ENCODE measurements at places on chromosomes 4 and X. TPM values are rescaled to one million over a fixed set of nuclear protein-coding genes. Genes with fewer than 3 reads are reported as not detected.

DNA sequence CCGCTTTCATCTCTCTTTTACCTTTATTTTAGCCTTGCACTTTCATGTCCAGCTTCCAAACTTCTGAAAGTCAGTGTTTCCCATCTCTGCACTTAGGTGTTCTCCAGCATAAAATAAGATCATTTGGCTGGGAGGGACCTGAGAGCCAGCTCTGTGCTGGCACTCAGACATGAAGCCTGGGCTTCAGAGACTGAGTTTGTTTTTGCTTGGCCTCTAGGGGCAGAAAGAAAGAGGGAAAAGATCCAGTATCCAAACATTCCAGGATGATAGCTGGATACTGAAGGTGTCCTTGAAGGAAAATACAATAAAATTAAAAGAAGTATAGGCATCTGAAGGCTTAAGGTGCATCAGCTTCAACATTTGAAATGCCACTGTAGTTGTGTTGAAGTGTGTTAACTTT, 202.4 kb upstream of the ZIC3 start:
- DNase-seq, result no peak

DNA sequence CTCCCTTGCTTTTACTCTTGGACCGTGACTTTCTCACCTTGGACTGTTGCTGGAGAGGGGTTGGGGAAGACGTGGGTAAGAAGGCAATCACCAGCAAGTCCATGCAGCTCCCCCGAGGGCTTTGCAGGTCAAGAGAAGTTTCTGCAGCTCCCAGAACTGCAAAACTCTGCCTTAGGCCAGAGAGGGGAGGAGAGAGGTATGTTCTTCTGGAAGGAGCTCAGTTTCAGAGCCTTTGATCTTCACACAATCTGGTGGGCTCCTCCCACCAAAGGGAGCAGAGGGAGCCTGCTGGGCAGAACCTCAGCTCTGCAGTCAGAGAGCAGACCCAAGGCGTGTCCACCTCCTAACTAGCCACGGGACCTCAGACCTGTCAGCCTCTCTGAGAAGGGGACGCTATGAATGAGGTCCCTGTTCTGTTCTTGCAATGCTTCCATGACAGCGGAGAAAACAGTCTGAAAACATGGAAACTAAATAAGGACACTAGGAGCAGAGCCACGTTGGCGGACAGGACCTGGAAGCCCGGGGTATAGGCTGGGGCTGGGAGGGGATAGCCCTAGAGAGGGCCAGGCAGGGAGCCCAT, 92.8 kb downstream of the EVC2 start:
- DNase-seq, result no peak

DNA sequence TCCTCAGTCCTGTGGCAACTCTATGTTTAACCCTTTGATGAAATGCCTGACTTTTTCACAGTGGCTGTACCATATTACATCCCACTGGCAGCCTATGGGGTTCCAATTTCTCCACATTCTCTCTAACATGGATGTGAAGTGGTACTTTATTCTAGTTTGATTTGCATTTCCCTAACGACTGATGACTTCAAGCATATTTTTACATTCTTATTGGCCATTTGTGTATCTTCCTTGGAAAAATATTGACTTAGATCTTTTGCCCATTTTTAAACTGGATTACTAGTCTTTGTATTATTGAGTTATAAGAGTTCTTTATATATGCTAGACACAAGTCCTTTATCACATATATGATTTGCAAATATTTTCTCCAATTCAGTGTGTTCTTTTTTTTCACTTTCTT, 2.1 kb upstream of the RAB39B start:
- DNase-seq, result no peak

DNA sequence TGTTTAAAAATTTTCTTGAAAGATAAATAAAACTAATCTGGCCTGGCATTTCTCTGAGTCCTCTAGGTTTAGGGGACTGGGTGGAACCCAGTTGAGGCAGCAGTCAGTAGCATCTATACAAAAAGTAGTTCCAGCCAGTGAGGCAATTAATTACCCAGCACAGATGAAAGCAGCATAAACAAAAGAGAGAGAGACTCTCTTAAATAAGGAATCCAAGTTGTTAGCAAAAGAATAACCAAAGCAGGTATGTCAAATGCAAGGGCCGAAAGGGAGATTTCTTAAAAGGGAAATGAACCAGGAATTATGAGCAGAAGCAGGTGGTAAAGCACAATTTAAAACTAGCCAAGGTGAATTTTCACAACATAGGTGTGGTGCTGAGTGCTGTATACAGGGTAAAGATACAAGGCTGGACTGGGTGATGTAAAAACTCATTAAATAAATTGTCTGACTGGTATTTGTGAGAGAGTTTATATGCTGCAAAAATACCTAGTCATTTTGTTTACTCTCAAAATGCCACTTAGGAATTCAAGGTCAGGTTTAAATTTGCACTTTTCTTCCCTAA, 94.6 kb upstream of the GALNT7 start:
- DNase-seq, result no peak

GRCh38 chrX:9846631-9847030, 60.4 kb downstream of the SHROOM2 start:
- no peak for DNase-seq

DNA sequence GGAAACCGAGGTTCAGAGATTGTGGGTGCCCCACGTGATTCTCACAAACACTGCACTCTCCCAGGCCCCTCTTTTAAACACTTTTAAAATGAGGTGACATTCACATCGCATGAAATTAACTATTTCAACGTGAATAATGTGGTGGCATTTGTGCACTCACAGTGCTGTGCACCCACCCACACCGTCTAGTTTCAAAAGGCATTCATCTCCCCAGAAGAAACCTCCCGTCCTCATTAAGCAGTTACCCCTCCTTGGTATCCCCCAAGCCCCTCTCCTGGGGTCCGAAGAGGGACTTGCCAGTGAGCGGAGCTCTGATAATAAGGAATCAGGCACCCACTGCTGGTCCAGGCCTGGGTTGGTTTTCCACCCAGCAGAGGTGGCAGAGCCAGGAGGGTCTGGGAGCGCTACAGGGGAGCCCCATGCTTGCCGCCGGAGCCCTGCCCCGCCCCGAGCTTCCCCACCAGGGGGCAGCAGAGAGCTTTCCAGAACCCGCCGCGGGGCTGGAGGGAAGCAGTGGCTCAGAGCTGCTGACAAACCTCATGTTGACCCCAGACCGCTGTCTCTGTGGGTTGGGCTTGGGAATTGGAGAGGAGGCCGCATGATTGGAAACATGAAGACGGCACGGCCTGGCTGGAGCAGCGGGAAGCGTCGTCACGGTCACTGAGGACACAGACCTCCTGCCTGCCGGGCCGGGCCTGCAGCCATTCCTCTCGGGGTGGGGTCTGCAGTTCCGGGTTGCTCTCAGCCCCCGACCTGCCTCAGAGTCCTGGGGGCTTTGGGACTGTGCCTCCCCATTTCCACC, 27.5 kb upstream of the HTRA3 start:
- DNase-seq, result peak; percentile 94

DNA sequence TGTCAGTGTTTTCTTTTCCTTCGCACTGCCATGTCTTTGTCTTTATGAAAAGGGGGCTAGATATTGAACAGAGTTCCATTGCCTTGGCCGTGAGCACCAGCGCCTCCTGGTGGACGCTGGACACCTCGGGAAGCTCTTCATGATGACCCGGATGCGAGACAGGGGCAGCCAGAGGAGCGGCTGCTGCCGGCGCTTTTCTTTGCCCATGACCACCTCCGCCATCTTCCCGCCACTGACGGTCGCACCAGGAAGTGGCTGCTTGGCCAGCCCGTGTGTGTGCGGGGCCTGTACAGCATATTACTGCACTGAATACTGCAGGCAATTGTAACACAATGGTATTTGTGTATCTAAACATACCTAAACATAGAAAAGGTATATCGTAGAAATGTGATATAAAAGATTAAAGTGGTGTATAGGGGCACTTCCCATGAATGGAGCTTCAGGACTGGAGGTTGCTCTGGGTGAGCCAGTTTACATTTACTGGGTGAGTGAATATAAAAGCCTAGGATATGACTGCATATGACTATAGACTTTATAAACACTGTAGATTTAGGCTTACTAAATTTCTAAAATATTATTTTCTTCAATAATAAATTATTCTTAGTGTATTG, 15.8 kb upstream of the GRIA2 start:
- DNase-seq, result no peak

DNA sequence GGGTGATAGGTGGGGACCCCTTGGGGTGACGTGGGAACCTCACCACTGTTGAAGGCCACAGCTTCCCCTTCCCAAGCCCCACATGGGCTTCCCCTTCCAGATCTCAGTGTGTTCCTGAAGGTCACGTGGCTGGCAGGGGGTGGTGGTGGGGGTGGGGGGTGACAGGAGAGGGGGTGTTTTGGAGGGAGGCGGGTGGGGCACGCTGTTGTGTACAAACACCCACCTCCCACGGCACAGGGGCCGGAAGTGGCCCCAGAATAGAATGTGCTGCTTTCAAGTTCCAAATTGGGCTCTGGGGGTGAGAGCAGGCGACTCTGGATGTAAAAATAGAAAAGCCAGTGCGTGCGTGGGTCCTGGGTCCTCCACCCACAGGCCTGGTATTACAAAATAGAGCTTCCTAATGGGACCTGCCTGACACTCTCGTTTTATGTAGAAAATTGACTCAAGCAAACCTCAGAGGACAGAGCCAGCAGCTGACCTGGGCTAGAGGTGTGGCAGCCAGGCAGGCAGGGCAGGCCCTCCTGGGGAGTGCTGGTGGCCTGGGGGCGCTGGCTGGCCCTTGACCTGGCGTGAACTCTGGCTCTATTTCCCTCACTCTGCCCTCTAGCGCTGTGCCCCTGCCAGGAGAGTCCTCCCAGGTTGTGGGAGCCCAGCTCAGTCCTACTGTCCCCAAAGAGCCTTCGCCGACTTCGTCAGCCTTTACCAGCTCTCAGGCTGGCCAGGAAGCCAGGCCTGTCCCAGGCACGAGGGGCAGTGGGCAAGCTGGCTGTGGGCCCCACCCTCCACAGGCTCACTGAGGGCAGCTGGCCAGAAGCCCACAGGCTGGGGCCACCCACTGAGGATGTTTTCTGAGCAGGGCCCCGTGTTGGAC, 5.4 kb upstream of the SH3BP2 start:
- DNase-seq, result no peak

- no peak for DNase-seq
Measured at GRCh38 chr4:126616795-126617194, 1016.0 kb upstream of the INTU start.

DNA sequence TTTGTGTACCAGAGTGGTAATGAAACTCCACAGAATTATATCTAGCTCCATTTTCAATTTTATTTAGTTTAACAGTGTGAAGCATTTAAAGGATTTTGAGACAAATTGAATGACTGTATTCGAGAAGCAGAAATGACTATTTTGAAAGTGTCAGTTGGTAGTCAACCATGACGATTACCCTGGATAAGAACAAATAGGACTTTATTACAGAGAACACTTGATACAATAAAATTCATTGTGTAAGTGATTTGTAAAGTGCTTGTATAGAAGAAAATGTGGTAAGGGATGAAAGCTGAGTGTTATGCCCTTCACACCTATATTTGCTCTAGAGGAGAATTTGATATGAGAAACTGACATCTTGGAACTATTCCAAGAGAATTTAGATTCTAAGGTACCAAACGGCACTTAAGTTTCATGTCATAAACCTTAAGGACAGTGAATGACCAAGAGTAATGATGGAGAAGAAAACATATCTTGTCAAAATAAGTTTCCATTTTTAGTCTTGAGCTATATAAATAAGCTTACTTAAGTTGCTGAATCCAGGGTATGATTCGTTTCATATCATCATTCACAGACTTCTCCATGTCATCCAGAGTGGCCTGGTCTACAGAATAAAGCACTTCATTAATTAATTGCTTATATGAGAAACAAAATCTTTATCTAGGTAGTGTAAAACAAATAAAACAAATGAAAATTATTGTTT, 34.6 kb downstream of the MED14 start:
- no peak for DNase-seq

DNA sequence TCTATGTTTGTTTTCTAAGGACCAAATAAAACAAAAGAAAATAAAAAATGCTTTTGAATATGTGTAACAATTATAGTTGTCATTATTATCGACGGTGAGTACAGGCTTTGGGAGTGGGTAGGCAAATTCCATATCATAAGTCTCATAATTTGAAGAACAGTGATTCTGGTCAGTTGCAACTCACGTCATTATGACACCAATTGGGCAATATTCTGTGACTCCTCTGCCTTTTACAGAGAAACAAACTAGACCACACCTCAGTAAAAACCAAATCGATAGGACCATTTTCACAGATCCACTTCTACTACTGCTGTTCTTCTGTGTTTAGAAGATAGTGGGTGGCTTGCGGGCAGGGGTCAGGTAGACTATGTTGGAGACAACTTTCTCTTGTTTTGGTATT, 250.1 kb downstream of the C4orf33 start:
- DNase-seq, result no peak

DNA sequence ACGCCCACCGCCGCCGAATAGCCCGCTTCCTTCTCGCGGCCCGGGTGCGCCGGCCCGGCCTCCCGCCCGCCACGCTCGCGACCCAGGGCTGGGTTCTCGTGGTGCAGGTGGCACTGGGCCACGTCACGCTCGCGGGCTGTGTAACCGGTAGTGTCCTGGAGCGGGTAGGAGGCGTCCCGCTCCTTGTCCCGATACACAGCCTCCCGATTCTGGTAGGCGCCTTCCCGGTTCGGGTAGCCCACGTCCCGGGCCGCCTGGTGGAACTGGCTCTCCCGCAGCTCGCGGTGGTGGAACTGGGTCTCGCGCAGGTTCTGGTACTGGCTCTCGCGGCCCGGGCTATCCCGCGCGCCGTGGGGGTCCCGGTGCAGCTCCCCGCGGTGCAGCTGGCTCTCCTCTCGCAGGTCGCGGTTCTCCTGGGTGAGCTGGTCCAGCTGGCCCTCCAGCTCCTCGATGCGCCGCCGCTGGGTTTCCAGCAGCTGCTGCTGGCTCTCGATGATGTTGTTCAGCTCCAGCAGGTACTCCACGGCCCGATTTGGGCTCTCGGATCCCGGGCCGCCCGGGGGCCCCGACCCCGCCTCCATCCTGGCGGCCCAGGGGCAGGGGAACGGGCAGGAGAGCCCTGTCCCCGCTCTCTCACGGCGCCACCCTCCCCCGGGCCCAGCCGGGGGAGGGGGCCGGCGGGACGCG, 39.3 kb upstream of the IQSEC2 start:
- no peak for DNase-seq

GRCh38 chrX:70096052-70096451, 33.8 kb downstream of the OTUD6A start:
- no peak for DNase-seq

DNA sequence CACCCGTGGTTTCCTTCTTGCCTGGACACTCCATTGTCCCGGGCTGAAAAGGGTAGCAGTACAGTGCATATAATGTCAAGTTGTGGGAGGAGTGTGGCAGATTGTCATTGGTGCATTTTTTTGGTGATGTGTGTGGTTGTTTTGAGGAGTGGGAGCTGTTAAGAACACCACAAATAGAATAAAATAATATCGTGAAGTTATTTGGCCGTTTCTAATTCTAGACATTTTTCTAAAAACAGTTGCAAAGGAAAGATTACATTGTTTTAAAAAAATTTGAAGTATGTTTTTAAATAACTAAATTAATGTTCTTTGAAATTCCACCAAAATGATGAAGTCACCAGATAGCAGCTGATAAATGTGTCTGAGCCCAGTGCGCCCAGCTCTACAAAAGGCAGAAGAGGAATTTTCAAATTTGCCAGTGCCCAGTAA, 1.3 kb downstream of the PKD2 start:
- no peak for DNase-seq

Gene LPAR4
- polyA plus RNA-seq, result 18.4 TPM

Gene ZCCHC18
- 6.1 TPM for polyA plus RNA-seq

Gene SGCB
- polyA plus RNA-seq, result 49.9 TPM

Gene MTMR1
- polyA plus RNA-seq, result 31.8 TPM

Gene SPON2
- polyA plus RNA-seq, result 10.8 TPM

Gene SYP
- 2.6 TPM for polyA plus RNA-seq

Data from left kidney (tissue), 8 donors.